ENCODE measurements at places on chromosomes 7 and 10. TPM values are rescaled to one million over a fixed set of nuclear protein-coding genes. Genes with fewer than 3 reads are reported as not detected.

DNA sequence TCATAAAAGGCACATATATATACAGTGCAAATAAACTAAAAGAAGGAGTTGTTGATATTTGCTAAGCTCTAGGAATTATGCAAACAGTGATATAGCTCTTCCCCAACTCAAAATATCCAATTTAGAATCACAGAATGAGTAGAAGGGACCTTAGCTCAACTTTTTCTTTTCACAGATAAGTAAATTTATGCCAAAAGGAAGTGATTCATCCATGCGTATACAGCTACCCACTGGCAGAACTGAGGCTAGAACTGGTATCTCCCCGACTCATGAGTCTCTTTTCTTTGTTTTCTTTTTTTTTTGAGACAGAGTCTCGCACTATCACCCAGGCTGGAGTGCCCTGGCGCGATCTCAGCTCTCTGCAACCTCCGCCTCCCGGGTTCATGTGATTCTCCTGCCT is 54.2 kb upstream of the SVIL start:
- H3K36me3 ChIP-seq: peaks cover 2% of the 10 kb centered on the region
- H3K27ac ChIP-seq: no peak overlapping the region
- H3K27me3 ChIP-seq: no peaks in the 10 kb centered on the region

DNA sequence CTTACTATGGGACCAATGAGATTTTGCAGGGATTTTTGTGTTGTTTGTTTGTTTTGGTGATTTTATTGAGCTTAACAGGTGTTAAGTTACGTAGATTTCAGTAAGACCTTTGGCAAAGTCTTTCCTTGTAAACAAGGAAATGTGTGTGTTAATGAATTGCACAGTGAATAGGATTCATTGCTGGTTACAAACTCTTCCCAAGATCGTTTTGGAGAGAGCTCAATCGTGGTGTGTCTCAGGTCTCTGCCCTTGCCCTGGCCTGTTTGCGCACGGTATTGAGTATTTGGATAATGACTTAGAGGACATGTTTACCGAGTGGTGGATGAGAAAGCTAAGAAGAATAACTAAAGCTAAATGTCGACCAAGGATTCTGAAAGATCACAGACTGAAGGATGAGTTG is 41.9 kb downstream of the PRPF18 start:
- H3K4me3 ChIP-seq: no peak overlapping the region
- no peaks in the 10 kb centered on the region for H3K27me3 ChIP-seq
- H3K4me1 ChIP-seq: peaks cover 5% of the 10 kb centered on the region
- H3K36me3 ChIP-seq: peaks cover 2% of the 10 kb centered on the region

DNA sequence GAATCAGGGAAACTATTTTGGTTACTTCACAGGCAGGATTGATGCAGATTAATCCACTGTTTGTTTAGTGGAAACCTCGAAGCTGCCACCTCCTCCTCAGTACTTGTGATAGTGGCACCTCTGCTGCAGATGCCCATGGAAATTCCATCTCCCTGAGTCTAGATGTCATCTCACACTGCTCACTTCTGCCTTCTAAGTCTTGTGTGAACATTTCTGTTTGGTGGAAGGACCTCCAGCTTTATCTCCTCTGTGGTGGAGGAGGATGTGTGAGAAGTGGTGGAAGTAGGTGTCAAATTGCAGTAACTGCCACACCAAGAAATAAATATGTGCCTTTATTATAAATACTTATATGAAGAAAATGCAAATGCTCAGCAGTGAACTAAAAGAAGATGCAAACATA is 25.8 kb upstream of the GPR141 start:
- no peaks in the 10 kb centered on the region for H3K27me3 ChIP-seq
- H3K4me3 ChIP-seq: no peak overlapping the region
- H3K36me3 ChIP-seq: no peaks in the 10 kb centered on the region
- no peak for DNase-seq
- H3K4me1 ChIP-seq: no peaks in the 10 kb centered on the region
- no peak overlapping the region for H3K27ac ChIP-seq

GRCh38 chr7:75987026-75987804 is 7.2 kb downstream of the TMEM120A start:
- no peak for DNase-seq
- H3K36me3 ChIP-seq: peaks cover 33% of the 10 kb centered on the region
- no peak overlapping the region for H3K4me3 ChIP-seq
- no peaks in the 10 kb centered on the region for H3K4me1 ChIP-seq

- H3K4me1 ChIP-seq: no peaks in the 10 kb centered on the region
- H3K27me3 ChIP-seq: no peaks in the 10 kb centered on the region
- no peak overlapping the region for H3K27ac ChIP-seq
- no peak overlapping the region for H3K4me3 ChIP-seq
- H3K36me3 ChIP-seq: no peaks in the 10 kb centered on the region
Observed at GRCh38 chr7:108723381-108723814, 153.7 kb downstream of the DNAJB9 start.

DNA sequence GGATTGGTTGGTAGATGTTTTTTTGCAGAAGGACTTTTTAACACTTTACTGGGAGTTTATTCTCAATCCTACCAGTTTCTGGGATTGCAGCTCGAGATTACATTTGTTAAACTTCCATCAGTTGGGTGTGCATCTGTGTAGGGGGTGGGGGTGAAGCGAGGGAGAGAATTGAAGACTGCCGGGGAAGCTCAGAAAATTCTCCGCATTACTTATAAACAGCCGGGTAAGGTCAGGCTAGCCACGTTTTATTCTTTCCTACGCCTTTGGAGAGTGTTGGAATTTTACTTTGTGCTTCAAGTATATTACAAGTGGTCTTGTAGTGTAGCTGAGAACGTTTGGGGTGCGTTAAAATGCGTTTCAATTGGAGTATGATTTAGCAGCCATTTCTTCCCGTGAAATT is 1.1 kb downstream of the PALS2 start:
- H3K4me3 ChIP-seq: peak overlapping the region; percentile 93
- H3K27me3 ChIP-seq: peaks cover 6% of the 10 kb centered on the region
- H3K4me1 ChIP-seq: no peaks in the 10 kb centered on the region
- H3K27ac ChIP-seq: peak overlapping the region; percentile 30

- H3K4me3 ChIP-seq: no peak overlapping the region
- H3K4me1 ChIP-seq: no peaks in the 10 kb centered on the region
- no peak for DNase-seq
- H3K27me3 ChIP-seq: no peaks in the 10 kb centered on the region
- H3K27ac ChIP-seq: no peak overlapping the region
- H3K36me3 ChIP-seq: no peaks in the 10 kb centered on the region
Observed at GRCh38 chr10:36597756-36598320, 527.6 kb upstream of the ANKRD30A start.

DNA sequence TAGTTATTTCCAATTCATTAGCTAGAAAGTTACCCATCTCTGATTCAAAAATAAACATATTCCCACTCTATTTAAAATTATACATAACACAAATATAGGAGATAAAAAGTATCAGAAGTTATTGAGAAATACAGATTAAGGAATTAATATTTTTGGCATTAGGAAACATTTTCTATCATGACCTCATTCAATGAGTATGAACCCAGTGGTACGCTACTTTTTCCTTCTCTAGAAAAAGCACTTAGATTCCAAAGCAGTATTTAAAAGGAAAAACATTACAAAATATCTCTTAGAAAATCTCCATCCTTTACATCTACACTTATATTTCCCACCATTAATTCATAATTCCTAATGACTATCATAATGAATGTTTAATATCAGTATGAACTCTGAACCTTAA is 240.6 kb upstream of the GNAI1 start:
- no peak overlapping the region for H3K27ac ChIP-seq
- peaks cover 3% of the 10 kb centered on the region for H3K4me1 ChIP-seq
- H3K36me3 ChIP-seq: no peaks in the 10 kb centered on the region

- no peak overlapping the region for H3K27ac ChIP-seq
- no peak for DNase-seq
- H3K4me1 ChIP-seq: no peaks in the 10 kb centered on the region
Observed at GRCh38 chr10:55158633-55159032, 357.6 kb upstream of the PCDH15 start.

- no peaks in the 10 kb centered on the region for H3K27me3 ChIP-seq
- peak overlapping the region; percentile 77 for H3K27ac ChIP-seq
- H3K4me1 ChIP-seq: peaks cover 7% of the 10 kb centered on the region
- no peaks in the 10 kb centered on the region for H3K36me3 ChIP-seq
- peak overlapping the region; percentile 86 for H3K4me3 ChIP-seq
- DNase-seq: peak; percentile 55
Observed at GRCh38 chr7:43905956-43906330, 453 bp downstream of the URGCP start.

DNA sequence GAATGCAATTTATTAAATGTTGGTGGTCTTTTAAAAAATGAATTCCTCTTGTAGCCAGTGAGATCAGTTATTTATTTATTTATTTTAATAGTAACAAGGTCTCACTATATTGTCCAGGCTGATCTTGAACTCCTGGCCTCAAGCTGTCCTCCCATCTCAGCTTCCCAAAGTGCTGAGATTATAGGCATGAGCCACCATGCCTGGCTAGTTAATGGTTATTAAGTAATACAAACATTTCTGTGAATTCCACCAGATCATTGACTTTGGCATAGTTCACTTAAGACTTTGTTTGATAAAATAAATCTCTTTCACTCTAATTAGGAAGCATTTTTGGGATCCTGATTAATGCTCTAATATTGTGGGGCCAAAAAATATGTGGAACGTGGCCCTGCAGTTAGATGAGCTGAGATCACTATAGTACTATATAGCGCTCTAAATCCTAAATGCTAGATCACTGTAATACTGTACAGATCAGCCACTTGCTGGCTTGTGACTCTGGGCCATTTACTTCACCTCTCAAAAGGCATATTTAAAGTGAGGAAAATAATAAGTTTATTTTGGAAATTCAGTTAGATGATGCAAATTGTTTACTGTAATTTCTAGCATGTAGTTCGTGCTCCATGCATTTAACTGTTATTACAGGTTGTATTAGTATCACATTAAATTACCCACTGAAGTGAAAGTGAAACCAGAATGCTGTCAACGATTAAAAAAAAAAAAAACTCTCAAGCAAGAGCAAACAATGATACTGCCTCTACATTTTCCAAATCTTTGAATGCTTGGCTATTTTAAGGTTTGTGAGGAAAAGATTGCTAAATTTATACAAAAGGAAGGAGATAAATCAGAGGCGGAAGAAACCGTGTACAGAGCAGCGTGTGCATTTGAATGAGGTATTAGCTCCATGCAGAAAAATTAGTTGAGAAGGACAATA is 15.9 kb upstream of the FAS start:
- peak overlapping the region; percentile 48 for H3K4me3 ChIP-seq
- H3K4me1 ChIP-seq: peaks cover 11% of the 10 kb centered on the region
- peak overlapping the region; percentile 57 for H3K27ac ChIP-seq

- DNase-seq: no peak
- H3K4me3 ChIP-seq: no peak overlapping the region
- no peak overlapping the region for H3K27ac ChIP-seq
- H3K4me1 ChIP-seq: no peaks in the 10 kb centered on the region
- no peaks in the 10 kb centered on the region for H3K27me3 ChIP-seq
- H3K36me3 ChIP-seq: no peaks in the 10 kb centered on the region
Observed at GRCh38 chr10:131290781-131291180, 20.7 kb downstream of the TCERG1L start.

- H3K4me3 ChIP-seq: no peak overlapping the region
- DNase-seq: no peak
Observed at GRCh38 chr7:30436518-30436917, 42.1 kb downstream of the NOD1 start.

GRCh38 chr10:43069579-43069978 is 7.3 kb upstream of the RET start:
- peaks cover 7% of the 10 kb centered on the region for H3K27me3 ChIP-seq
- no peak overlapping the region for H3K4me3 ChIP-seq
- no peaks in the 10 kb centered on the region for H3K36me3 ChIP-seq
- H3K27ac ChIP-seq: no peak overlapping the region

GRCh38 chr7:25297278-25297677 is 69.0 kb upstream of the NPVF start:
- no peaks in the 10 kb centered on the region for H3K27me3 ChIP-seq
- no peak for DNase-seq
- no peak overlapping the region for H3K4me3 ChIP-seq
- H3K36me3 ChIP-seq: no peaks in the 10 kb centered on the region
- H3K4me1 ChIP-seq: no peaks in the 10 kb centered on the region

- no peak for DNase-seq
- no peak overlapping the region for H3K27ac ChIP-seq
- no peaks in the 10 kb centered on the region for H3K27me3 ChIP-seq
- no peaks in the 10 kb centered on the region for H3K4me1 ChIP-seq
Observed at GRCh38 chr7:91633013-91633441, 247.5 kb downstream of the MTERF1 start.

GRCh38 chr7:82615527-82615926 is 171.9 kb upstream of the CACNA2D1 start:
- no peaks in the 10 kb centered on the region for H3K27me3 ChIP-seq
- H3K4me3 ChIP-seq: no peak overlapping the region
- H3K36me3 ChIP-seq: no peaks in the 10 kb centered on the region
- no peak overlapping the region for H3K27ac ChIP-seq
- no peaks in the 10 kb centered on the region for H3K4me1 ChIP-seq

DNA sequence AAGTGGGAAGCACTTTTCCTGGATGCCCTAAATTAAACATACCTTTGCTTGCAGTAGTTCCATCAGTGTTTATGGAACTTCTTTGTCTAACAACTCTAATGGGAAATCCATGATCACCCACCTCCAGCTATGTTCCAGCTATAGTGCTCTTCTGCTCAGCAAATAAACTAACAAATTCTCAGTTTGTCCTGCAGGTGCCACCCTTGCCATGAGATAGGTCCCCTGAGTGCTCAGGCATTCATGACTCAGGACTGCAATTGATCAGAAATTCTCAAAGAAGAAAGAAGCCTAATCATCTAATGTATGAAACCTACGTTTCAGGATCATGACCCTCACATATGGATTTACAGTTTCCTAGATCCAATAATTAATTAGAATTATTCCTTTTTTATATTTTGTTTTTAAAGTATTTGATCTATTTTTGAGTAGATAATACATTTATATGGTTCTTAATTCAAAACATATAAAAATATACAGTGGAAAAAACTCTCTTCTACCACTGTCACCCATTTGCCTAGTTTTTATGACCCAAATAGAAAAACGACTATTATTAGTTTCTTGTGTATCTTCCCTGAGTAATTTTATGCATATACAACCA is 48.7 kb upstream of the DYNC1I1 start:
- H3K27me3 ChIP-seq: no peaks in the 10 kb centered on the region
- no peak overlapping the region for H3K27ac ChIP-seq
- no peaks in the 10 kb centered on the region for H3K4me1 ChIP-seq
- H3K4me3 ChIP-seq: no peak overlapping the region
- no peaks in the 10 kb centered on the region for H3K36me3 ChIP-seq

- no peaks in the 10 kb centered on the region for H3K27me3 ChIP-seq
- no peak overlapping the region for H3K27ac ChIP-seq
- DNase-seq: no peak
- no peaks in the 10 kb centered on the region for H3K36me3 ChIP-seq
- no peaks in the 10 kb centered on the region for H3K4me1 ChIP-seq
Observed at GRCh38 chr10:115972426-115972825, 300.6 kb downstream of the GFRA1 start.

- H3K27me3 ChIP-seq: no peaks in the 10 kb centered on the region
- H3K36me3 ChIP-seq: no peaks in the 10 kb centered on the region
- DNase-seq: no peak
- H3K27ac ChIP-seq: no peak overlapping the region
Observed at GRCh38 chr10:123492016-123492415, 174.1 kb upstream of the GPR26 start.

- H3K27ac ChIP-seq: no peak overlapping the region
- H3K36me3 ChIP-seq: no peaks in the 10 kb centered on the region
- no peak overlapping the region for H3K4me3 ChIP-seq
- H3K4me1 ChIP-seq: no peaks in the 10 kb centered on the region
- H3K27me3 ChIP-seq: no peaks in the 10 kb centered on the region
Observed at GRCh38 chr7:23357190-23358093, 58.3 kb downstream of the MALSU1 start.

ANKRD1 gene
- polyA plus RNA-seq: 13.1 TPM

CYP3A4 gene
- not detected for polyA plus RNA-seq

SEMA3A gene
- polyA plus RNA-seq: 84.3 TPM

SORCS3 gene
- polyA plus RNA-seq: 0.06 TPM
